ENCODE measurements at places on chromosomes 3 and 15.

DNA sequence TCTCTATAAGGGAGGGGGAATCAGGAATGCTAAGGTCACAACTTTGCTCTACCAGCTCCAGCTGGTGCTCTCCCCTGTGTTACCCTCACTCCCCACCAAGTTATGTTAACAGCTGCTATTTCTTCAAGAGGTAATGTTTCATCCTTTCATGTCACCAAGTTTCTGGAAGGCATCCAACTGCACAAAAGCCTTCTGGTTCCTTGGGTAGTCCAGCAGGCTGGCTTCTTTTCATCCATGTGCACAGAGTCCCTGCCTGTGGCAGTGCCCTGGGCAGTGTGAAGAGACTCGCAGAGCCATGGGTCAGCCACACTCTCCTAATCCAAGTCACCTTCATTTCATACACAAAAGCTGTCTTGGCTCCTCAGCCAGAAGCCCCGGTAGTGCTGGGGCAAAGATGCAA, 737.5 kb upstream of the LMCD1 start:
- no peak for DNase-seq

DNA sequence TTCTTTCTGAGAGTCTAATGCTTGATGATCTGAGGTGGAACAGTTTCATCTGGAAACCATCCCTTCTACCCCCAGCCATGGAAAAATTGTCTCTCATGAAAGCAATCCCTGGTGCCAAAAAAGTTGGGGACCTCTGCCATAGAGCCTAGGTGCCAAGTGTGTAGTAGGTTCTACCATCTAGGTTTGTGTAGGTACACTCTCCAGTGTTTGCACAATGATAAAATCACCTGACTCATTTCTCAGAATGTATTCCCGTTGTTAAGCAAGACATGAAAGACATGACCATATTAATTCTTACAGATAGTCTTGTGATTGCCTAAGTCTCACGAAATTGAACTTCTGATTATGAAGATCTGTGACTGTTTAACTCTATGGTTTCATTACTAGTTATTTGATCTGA, 68.6 kb downstream of the KAT2B start:
- DNase-seq = no peak

- DNase-seq = no peak
Observed at GRCh38 chr3:99644746-99645145, 6.4 kb downstream of the COL8A1 start.

DNA sequence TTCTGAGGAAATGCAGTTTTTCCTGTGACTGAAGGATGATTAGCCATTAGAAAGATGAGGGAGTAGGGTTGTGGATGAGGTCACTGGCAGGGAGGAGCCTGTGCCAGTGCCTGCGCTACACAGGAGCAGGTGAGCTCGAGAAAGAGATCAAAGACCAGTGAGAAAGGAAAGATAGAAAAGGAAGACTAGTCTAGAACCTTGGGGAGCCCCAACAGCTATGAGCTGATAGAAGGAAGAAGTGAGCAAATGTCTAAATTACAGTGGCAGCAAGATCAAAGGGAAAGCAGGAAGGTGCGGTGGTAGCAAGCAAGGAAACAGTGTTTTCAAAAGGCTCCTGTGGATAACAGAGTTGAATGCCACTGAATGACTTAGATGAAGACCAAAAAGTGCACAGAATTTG, 39.6 kb downstream of the LNP1 start:
- no peak for DNase-seq

- DNase-seq = no peak
Observed at GRCh38 chr15:95832668-95833067, 497.8 kb upstream of the NR2F2 start.

GRCh38 chr3:127702151-127702578, 29.4 kb downstream of the ABTB1 start:
- DNase-seq = no peak

GRCh38 chr15:26358708-26359107, 414.2 kb downstream of the GABRB3 start:
- DNase-seq = no peak

DNA sequence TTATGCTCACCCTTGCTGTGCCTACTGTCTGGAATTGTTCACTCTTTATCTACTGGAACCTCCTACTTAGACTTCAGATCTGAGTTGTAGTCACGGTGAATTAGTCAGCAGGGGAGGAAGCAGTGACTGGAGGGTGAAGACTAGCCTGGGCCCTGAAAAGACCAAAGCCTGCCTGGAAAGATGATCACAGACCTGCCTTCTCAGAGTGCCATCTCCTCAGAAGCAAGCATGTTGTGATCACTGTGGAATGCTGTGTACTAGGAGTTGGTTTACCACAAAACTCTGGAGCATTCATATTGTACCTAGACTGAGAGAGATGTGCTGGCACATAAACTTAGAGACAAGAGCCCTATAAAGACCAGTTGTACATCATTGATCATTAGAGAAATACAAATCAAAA, 100.7 kb upstream of the SCN10A start:
- DNase-seq = no peak

DNA sequence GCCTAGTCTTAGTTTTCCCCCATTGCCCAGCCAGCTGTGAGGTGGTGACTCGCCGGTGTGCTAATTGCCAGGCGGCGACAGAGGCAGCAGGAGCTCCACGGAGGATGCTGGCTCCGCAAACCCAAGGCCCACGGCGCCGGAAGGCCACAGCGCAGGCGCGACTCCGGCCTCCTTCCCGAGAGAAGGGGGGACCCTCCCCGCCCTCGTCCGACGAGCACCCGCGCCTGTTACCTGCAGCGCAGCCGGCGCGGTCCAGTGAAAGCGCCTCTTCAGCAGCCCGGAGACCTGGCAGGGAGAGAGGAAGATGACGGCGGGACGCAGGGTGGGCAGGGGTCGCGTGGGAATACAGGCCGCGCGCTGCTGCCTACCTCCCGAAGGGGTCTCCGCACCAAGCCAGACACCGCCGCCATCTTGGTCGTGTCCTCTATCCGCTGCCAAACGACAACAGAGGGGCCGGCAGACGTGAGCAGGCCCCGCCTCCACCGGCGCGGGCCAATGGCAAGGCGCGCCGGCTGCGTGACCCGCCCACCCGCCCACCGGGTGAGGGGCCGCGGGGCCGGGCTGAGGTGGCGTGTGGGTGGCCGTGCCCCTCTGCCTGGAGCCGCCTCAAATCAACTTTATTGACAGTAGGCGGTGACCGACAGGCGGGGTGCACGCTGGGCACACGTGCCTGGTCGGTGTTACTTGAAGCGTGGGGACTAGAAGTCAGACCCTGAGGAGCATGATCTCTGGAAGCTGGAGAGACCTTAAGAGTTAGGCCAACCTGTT, at the start of gene PDHB:
Gene PDHB (minus strand): TSS at position 433 of the 768 bp plus-strand sequence. CDS start 23 bp downstream, at position 410.
- DNase-seq = peak; percentile 14

GRCh38 chr3:60282866-60283265, 968.4 kb downstream of the FHIT start:
- DNase-seq = no peak

All from NCI-H1436 treated with DMSO at 0.1 percent for 48 hours (cell line).